ENCODE measurements at places on chromosomes 5 and 9.

- no peak for DNase-seq
Observed at GRCh38 chr5:93126634-93127033, 454.4 kb downstream of the NR2F1-AS1 start.

GRCh38 chr5:76788362-76788761, 30.5 kb upstream of the F2RL1 start:
- no peak for DNase-seq

DNA sequence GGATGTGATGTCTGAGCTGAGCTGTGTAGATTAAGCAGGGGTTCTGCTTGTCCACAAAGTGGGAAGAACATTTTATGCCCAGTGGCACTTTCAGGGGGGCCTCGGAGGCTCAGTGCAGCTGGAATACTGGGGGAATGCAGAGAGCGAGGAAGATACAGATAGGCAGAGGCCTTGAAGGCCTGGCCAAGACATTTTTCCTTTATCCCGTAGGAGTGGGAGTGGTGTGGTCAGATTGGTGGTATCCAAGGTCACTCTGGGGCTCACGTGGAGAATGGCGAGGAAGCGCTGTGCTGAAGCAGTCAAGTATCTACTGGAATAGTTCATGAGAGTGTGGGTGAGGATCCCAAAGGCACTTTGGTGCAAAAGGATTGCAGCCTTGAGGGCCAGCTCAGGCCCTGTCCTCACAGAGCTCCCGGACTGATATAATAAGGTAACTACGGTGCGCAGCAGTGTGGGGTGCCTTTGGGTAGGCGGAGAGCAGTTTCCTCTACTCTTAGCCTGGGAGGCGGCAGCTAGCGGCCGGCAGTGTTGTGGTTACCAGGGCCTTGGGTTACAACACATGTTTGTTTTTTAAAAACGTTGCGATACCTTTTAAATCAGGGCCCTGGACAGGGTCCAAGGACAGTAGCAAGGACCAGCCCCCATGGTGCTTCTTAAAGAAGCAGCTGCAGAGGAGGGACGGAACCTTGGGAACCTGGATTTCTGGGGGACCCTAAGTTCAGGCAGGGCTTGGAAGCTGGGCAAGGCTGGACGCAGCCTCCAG, 10.8 kb upstream of the CCDC69 start:
- no peak for DNase-seq

GRCh38 chr5:170126061-170126460, 20.4 kb downstream of the FOXI1 start:
- no peak for DNase-seq

DNA sequence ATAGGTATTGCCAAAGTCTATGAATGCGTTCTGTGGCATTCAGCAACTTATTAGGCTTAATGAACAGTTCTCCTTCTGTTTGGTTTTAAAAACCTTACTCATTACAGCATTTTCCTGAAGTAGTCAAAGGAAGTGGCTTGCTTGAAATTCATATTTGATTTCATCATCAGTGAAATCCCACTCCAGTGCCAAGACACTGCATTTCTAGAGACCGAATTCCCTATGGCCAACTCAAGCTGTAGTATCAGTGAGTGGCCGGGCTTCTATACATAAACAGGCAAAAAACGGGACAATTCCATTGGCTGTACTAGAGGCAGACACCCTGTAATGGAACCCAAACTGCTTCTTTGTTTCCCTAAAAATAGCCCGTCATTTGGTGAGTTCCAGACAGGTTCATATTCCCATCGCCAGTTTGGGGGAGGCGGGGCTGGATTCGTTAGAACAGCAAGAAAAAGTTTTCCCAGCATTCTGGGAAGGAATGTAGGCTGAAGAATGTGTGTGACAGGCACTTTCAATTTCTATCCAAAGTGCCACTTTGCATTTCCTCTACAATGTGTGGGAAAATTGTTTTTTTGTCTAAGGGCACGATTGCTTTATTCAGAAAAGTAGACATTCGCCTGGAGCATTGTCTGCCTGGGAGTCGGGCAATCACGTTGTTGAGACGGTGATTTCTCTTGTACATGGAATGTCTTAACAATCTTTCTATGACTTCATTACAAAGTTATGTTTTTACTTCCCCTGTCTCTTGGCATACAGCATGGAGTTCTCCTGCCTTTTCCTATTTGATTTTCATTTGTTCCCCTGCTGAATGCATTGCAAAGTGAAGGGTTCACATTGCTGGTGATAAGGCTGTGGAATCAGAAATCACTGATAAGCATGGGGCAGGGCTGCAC, 141.8 kb upstream of the MAST4 start:
- DNase-seq: no peak

- DNase-seq: no peak
Observed at GRCh38 chr5:38515092-38515491, 41.4 kb downstream of the LIFR start.

Data from NCI-H82 (cell line).